ENCODE measurements at places on chromosomes 7 and 10. TPM values are rescaled to one million over a fixed set of nuclear protein-coding genes. Genes with fewer than 3 reads are reported as not detected.

DNA sequence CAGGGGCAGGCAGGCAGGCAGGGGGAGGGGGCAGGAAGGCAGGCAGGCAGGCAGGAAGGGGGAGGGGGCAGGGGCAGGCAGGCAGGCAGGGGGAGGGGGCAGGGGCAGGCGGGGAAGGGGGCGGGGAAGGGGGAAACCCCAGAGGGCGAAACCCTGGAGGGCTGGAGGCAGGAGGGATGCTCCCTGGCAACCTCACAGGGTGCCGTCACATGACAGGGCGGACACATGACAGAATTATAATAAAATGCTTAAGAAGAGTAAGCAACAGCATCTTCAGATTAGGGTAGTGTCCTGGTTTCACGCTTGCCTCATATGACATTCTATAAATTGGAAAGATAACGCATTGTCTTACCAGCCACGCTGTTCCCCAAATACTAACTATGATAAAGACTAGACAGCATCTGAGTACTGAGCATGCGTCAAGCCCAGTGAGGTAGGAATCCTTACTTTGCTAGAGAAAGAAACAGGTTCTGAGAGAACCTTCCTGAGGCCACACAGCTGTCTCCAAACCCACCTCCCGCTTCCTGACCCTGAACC lies 131.6 kb downstream of the DIP2C start:
- no peak for DNase-seq
- peaks cover 12% of the 10 kb centered on the region for H3K27me3 ChIP-seq
- no peaks in the 10 kb centered on the region for H3K36me3 ChIP-seq
- no peak overlapping the region for H3K4me3 ChIP-seq

GRCh38 chr7:82595176-82595575 lies 151.6 kb upstream of the CACNA2D1 start:
- no peak overlapping the region for H3K27ac ChIP-seq
- no peak overlapping the region for H3K4me3 ChIP-seq
- H3K27me3 ChIP-seq, result no peaks in the 10 kb centered on the region
- no peaks in the 10 kb centered on the region for H3K36me3 ChIP-seq

DNA sequence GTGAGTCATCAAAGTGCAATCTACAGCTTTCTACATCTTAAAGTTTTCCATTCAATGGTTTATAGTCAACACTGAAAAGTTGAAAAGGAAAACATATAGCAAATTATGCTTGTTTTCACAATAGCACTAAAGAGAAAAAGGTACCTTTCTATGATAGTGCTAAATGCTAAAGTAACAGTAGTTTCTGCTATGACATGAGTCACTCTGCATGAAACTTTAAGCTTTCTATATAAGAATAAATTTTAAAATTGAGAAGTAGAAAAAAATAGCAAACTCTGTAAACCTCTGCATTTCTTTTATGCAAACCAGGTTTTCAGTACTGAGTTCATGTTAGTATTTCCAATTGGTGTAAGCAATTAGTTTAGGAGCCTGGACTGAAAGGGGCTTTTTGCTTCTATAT lies 31.2 kb upstream of the TMEM168 start:
- H3K4me1 ChIP-seq, result no peaks in the 10 kb centered on the region
- H3K4me3 ChIP-seq, result no peak overlapping the region
- no peak for DNase-seq
- no peaks in the 10 kb centered on the region for H3K27me3 ChIP-seq
- peaks cover 3% of the 10 kb centered on the region for H3K36me3 ChIP-seq

FEZF1 gene
- total RNA-seq, result not detected

DNA sequence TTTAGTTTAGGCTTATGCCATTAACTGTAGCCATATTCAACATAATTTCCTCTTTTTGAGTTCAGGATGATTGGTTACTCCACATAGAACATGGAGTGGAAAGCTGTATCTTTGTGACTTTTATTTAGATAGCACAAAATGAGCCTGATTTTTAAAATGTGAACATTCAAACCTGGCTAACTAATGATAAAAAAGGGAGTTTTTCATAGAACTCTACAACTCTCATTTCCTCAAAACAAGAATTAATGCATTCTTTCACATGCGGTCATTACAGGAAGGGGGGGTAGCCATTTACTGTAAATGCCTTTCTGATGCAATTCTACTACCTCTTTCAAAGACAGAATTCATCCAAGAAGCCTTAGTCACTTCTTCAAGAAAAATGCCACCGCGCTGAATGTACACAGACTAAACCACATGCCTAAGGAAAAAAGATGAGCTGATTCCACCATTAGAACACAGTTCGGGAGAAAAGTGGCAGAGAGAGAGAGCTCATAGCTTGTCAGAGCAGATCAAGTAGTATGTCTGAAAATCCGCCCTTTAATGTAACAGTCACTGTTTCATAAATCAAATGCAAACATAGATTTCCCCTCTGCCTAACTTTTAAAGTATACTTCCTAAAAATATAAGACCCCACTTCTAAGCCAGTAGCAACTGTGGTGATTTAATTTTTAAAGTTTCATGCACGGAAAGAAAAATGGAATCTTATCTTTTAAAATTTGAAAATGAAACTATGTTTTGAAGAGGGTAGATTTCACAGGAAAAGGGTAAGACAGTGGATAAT lies 226.4 kb upstream of the KLF14 start:
- no peaks in the 10 kb centered on the region for H3K27me3 ChIP-seq
- H3K4me3 ChIP-seq, result peak overlapping the region; percentile 24
- H3K36me3 ChIP-seq, result peaks cover 20% of the 10 kb centered on the region
- H3K4me1 ChIP-seq, result peaks cover 68% of the 10 kb centered on the region
- H3K27ac ChIP-seq, result peak overlapping the region; percentile 72

DNA sequence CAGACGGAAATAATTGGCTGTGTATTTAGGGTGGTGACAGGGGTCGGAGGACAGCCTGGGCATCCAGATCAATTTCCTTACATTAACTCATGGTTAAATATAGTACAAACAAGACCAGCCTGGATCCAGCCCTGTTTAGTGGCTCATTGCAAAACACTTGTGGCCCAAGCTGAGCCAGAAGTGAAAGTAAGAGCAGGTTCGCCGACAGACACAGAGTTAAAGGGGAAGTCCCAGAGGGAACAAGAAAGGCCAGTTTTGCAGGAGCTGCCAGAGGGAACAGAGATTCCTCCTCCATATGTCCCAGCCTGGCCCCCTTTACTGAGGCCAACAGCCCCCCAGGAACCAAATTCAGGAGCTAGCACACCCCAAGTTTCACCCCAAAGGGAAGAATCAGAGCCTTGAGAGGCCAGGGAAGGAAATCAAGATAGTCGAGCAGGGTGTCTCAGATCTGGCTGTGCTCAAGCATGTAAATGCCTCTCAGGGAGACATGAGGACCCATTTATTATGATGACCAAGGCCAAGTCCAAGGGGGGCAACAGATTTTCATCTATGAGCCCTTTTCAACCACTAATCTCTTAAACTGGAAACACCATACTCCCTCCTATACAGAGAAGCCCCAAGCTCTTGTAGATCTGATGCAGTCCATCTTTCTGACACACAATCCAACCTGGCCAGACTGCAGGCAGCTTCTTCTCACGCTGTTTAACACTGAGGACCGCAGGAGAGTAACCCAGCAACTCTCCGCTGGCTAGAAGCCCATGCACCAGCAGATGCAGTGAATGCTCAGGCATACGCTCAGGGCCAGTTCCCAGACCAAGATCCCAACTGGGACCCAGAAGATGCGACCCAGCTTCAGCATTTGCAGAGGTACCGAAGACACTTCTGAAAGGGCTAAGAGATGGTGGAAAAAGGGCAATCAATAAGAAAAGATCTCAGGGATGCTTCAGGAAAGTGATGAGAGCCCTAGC lies 15.9 kb upstream of the ADCK2 start:
- H3K36me3 ChIP-seq, result no peaks in the 10 kb centered on the region
- H3K27me3 ChIP-seq, result no peaks in the 10 kb centered on the region
- DNase-seq, result peak; percentile 68
- H3K4me1 ChIP-seq, result peaks cover 15% of the 10 kb centered on the region
- H3K27ac ChIP-seq, result peak overlapping the region; percentile 63

Measured in B cell (primary cell).